ENCODE measurements at places on chromosomes 16 and 17.

GRCh38 chr17:51997723-51998122 is 160.8 kb downstream of the CA10 start:
- DNase-seq, result no peak

GRCh38 chr17:49431743-49432142 is 17.1 kb upstream of the PHB1 start:
- no peak for DNase-seq

DNA sequence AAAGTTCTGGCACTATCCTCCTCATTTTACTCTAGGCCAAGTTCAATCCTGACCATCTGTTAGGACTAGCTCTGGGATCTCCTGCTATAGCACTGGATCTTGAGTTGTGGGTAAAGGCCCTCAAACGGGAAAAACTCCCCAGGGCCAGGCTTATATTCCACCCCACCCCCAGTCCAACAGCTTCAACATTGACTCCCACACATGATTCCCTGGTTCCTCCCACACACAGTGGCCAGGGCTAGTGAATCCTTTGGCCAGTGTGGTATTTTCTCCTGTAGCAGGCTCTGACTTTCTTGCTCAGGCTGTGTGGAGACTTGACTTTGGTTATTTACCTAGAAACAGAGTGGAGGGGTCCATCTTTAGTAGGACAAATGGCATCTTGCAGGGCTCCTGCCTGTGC is 10.3 kb upstream of the AKAP10 start:
- no peak for DNase-seq

DNA sequence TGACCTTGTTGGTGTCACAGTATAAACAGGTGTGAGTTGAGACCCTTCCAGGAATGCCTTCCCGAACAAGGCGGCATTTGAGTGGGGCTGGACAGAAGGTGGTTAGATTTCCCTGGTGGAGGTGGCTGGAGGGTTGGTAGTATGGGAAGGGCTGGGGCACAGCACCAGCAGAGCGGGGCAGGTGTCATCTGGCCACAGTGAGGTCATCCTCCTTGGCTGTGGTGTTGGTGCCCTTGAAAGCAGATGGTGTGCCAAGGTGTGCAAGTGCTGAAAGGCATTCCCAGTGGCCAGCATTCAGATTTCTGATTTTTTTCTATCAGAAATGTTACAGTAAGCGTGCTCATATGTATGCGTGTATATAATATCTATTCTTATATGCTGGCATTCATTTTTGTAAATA is 126.6 kb downstream of the LAT start:
- no peak for DNase-seq

GRCh38 chr17:62093188-62094155 is 28.4 kb upstream of the MED13 start:
- DNase-seq, result no peak

DNA sequence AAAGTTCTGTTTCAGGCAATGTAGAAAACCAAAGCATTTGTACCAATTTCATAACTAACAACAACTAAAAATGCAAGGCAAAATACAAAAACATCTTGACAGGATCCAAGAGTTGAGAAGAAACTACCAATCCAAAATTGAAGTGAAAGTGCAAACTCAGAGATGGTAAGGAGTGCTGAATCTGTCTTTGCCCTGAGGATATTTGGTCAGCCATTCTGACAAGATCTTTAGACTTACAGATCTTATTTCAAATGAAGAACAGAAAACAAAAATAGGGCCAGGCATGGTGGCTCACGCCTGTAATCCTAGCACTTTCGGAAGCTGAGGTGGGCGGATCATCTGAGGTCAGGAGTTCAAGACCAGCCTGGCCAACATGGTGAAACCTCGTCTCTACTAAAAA is 412.8 kb downstream of the ZFHX3 start:
- peak; percentile 13 for DNase-seq

DNA sequence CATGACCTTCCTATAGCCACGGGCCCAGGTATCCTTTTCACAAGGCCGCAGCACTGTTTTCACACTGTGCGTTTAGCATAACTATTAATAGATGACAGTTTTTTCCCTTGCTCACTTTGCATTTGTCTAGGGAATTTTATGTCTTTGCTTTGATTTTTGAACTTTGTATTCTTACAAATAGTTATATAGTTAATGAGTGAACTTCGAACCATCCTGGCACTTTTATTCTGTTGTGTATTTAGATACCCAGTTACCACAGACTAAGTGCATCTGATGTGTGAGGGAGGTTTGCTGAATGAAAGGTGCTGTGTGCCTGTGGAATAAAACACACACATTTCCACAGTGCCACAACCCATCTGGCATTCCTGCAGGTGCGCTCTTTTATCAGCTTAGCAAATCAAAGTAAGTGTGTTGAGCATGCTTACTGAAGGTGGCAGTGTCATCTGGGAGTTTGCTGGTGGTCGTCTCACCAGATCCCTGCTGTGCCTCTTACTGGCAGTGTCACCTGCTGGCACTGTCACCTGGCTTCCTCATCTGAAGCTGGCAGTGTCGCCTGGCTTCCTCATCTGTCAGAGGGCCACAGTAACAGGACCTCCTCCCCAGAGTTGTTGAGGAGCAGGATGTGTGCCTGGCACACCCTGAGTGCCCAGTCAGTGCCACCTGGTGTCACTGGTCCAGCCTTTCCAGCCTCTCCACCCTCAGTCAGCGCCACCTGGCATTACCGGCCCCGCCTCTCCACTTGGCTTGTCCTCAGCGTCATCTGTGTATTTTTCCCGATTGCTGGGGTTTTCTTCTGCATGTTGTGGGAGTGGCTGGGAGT is 37.6 kb downstream of the USP10 start:
- DNase-seq, result no peak

DNA sequence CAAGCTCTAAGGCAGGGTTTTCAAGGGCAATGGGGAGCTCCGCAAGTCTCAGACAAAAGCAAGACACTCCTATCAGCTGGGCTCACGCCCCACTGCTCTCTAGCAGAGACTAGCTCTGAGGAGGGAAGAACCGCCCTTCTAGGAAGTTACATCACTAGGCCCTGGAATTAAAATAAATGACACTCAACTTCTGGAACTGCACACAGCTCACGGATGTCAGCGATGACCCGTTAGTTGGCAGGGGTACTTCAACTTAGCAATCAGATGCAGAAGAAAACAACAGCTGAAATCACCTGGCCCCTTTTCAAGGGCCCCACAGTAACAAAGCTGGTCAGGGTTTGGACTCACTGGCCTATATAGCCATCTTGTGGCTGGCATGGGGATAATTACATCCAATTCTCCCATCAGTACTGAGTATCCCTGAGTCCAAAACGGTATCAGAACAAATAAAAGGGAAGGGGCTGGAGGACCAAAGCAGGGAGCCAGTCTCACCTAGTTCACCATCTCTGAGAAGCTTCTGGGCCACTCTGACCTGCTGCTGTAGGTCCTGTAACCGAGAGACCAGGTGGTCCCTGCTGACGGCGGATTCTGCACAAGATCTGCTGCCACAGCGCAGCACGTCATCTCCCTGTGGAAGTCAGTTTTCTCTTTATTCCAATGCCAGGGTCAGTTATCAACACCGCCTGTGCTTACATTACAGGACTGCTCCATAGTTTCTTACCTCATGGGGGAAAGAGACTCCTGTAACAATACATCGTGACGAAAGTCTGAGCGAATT is 22.2 kb downstream of the SERPINF1 start:
- peak; percentile 65 for DNase-seq

DNA sequence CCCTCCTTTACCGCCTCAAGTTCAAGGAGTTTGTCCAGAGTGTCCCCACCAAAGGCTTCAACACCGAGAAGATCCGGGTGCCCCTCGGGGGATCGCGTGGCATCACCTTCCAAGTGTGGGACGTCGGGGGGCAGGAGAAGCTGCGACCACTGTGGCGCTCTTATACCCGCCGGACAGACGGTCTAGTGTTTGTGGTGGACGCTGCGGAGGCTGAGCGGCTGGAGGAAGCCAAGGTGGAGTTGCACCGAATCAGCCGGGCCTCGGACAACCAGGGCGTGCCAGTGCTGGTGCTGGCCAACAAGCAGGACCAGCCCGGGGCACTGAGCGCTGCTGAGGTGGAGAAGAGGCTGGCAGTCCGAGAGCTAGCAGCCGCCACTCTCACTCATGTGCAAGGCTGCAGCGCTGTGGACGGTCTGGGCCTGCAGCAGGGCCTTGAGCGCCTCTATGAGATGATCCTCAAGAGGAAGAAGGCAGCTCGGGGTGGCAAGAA is 1.1 kb downstream of the ARL4D start:
- no peak for DNase-seq

- DNase-seq, result peak; percentile 77
Measured at GRCh38 chr16:11126399-11127054, 129.5 kb downstream of the SOCS1 start.

- no peak for DNase-seq
Measured at GRCh38 chr16:73037331-73037745, 10.6 kb downstream of the ZFHX3 start.

GRCh38 chr16:23803591-23804123 is 32.1 kb upstream of the PRKCB start:
- DNase-seq, result peak; percentile 64

DNA sequence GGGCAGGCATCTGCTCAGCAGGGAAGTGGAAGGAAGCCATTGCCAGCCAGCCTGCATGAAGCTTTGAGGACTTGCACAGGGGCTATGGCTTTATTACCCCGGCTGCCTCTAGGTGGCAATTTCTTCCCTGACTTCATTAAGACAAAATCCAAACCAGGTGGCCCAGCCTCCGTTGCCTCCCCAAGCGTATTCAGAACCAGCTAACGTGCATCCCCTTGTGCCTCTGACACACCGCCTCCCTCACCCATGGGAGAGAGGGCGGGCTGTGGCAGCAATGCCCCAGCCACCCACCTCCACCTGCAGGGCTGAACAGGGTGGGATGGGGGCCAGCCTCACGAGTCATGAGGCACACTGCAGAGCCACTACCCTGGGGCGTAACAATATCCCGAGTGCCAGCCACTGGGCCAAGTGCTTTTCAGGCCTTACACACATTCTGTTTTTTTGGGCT is 6.8 kb downstream of the KIFC3 start:
- DNase-seq, result peak; percentile 46

GRCh38 chr16:77555791-77556190 is 121.0 kb upstream of the ADAMTS18 start:
- no peak for DNase-seq

DNA sequence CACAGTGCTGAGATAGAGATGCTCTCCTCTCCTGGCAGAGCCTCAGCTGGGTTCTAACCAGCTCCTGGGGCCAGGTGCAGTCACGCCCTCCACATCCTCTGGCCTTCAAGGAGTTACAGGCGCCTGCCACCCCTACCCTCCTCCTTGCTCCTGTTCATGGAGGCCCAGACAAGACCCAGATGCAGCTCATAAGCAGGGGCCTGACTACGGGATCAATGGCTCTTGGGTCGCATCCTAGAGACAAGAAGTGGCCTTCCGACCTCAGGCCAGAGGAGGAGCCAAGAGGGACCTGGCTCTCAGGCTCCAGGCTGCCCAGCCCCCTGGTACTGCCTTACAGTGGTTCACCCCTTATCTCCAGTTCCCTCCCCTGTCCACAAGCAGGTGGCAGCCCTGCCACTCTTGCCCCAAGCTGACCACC is 23.0 kb downstream of the ARHGAP27 start:
- DNase-seq, result no peak

GRCh38 chr17:45580924-45581323 is 90.4 kb upstream of the PLEKHM1 start:
- no peak for DNase-seq

DNA sequence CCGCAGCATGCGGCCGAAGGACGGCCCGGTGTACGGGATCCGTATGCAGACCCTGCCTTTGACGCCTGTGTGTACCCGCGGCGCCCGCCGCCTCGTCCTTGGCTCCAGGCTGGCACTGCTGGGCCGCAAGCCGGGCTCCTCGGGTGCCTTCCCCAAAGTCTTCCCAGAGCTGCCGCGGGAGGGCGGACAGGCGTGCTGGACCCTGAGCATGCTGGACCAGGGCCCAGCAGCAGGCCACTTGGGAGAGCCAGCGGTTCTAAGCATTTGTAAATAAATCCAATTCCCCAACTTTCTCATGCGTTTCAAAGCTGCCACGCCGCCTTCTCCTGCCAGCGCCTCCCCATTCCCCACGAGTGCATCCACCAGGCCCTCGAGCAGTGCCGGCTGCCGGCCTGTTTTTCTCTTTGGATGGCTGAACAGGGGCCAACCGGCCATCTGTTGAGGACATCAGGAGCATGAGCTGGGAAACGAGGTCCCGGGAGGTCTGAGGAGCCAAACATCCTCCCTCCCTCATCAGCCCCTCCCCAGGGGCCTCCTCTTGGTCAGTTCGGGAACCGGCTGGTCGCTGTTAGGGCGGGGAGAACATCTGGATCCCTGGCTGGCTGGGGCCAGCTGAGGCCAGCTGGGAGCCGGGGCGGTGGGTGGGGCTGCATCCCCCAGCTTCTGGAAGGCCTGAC is 20.5 kb upstream of the PABPN1L start:
- no peak for DNase-seq

GRCh38 chr16:73159296-73159695 is 111.4 kb upstream of the ZFHX3 start:
- DNase-seq, result peak; percentile 28

DNA sequence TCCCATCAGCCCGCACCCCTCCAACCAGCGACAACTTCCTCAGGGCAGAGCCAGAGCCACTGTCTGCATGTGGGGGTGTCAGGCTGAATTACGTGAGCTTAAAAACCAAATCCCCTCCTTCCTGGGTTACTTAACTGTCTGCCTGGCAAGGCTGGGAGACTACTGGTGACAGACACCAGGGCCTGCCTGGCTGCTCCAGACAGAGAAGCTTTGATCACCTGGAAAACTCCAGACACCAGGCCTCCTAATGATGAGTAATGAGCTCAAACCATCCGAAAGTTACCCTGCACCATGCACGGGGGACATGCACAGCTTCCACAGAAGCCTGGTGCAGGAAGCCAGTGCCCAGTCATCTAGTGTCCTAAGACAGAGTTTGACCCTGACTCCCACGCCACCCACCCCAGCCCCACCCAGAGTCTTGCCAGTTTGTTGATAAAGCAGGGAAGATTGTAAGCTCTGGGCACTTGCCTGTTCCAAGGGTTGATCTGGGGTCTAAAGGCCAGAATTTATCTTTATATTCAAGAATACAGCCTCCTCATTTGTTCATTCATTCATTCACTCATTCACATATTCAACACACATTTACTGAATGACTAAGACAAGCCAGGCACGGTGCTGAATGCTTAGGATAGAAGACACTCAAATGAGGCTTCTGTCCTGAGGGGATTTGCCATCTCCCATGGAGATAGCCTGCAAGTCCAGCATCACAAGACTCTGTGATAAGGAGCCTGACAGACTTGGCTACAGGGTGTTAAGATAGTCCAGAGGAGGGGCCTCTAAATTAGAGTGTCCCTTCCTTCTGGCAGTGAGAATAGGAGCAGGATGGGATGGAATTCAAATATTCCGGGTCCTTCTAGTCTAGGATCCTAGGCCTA is 7.2 kb upstream of the CCDC182 start:
- peak; percentile 88 for DNase-seq

DNA sequence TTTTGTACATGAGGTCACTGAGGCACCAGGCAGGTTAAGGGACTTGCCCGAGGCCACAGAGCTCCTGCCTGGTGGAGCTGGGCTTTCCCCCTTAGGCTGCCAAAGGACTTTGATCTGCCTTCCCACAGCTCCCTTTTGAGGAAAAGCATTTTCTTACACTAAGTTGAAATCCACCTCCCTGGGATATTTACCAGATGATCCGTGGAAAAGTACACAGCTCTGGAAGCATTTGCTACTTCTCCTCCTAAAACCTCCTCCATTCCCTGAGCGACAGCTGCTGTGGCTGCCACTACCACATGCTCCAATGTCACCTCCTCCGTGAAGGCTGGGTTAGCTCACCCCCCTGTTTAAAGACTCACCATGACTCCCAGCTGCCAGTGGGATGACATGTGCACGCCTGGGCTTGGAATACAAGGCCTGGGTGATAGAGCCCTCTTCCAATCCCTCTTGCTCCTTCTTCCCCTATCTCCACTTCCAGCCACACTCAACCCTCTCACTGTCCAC is 1.2 kb upstream of the MPRIP start:
- no peak for DNase-seq
